ENCODE measurements at places on chromosomes 4 and X.
A peak's percentile ranks its signal among the peaks of the same experiment; 100 is the strongest.

GRCh38 chrX:150897421-150898320 is 797 bp downstream of the CD99L2 start:
- no peak for DNase-seq

- DNase-seq: peak; percentile 58
Observed at GRCh38 chrX:10512258-10512657, 108.1 kb downstream of the MID1 start.

DNA sequence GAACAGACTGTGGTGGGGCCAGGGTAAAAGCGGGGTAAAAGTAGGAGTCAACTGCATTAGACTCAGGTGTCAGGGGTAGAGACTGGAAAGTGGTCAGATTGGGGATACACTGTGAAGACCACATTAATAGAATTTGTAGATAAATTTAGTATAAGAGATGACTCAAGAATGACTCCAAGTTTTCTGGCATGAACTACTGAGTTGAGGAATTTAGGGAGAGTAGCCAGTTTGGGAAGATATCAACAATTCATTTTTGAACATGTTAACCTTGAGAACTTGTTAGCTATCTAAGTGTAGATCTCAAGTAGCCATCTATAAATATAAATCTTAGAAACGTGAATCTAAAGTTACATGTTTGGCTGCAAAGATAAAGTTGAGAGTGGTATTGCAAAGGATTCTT is 206.9 kb upstream of the HCCS start:
- peak; percentile 64 for DNase-seq

DNA sequence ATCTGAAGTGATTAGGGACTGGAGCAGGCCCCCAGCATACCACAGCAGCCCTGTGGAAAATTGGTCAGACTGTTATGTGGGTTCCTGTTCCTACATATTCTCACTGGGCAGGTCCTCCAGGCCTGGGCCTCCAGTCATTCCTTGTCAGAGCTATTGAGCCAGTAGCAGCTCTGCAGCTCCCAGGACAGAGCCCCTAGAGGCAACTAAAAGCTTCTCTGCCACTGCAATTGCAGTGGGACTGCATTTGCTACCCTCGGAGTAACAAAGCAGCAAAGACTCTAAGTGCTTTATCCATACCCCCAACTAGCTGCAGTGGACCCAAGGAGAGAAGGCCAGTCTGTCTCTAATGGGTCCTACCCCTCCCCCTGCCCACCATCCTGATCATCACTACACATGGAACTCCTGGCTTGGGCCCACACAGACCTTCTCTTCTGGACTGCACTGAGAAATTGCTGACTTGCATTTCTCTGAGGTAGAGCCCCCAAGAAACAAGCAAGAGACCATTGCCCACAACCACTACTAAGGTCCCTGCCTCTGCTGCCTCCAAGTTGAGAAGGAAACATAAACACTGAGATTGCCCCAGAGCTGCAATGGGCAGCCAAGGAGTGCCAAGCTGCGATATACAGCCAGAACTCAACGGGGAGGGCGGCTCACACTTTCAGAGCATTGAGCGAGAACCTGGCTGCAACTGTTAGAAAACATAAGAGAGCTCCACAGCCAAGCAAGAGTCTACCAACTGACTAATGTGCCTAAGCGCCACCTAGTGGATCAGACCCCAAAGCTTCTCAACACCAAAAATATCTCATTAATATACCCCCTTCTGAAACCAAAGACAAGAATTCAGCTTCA is 738.7 kb upstream of the NDST4 start:
- DNase-seq: no peak

- no peak for DNase-seq
Observed at GRCh38 chrX:12686331-12686730, 104.9 kb upstream of the PRPS2 start.

DNA sequence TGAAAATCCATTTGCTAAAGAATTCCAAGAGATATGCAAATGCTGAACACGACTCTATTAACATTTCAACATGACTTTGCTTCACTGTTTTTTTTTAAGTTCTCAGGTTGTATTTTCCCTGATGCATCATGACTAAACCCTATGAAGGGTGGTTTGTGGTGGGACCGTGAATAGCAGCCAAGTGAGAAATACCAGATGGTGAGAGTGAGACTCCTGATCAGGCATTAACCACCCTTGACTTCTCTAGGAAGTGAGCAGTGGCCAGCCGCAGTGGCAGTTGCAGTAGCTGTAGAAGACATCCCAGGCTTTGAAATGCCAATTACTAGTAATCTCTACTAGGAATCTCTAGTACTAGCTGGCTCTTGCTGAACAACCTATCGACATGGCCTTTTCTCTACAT is 383.4 kb downstream of the FAM133A start:
- no peak for DNase-seq

GRCh38 chr4:19380600-19380999 is 871.1 kb upstream of the SLIT2 start:
- DNase-seq: peak; percentile 56

DNA sequence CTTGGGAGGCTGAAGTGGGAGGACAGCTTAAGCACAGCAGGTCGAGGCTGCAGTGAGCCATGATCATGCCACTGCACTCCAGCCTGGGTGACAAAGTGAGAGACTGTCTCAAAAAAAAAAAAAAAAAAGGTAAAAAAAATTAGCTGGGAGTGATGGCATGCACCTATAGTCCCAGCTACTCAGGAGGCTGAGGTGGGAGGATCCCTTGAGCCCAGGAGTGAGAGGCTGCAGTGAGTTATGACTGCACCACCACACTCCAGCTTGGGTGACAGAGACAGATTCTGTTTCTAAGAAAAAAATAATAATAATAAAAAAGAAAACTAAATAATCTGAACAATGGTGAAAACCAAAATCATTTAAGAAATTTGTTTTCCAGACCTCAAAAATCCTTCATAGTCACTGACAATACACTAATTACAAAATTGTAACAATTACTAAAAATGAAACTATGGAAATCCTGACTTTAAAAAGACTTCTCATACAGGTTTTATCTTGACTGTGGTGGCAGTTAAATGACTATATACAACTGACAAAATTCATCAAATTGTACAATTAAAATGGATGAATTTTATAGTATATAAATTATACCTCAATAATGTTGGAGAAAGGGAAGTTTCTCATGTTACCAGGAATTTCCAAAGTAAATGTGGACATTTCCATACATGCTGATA is 31.3 kb downstream of the PHF8 start:
- no peak for DNase-seq
